NCI-H510A treated with DMSO at 0.1 percent for 48 hours (cell line): ENCODE measurements at places on chromosomes 1 and 21.
A peak's percentile ranks its signal among the peaks of the same experiment; 100 is the strongest.

DNA sequence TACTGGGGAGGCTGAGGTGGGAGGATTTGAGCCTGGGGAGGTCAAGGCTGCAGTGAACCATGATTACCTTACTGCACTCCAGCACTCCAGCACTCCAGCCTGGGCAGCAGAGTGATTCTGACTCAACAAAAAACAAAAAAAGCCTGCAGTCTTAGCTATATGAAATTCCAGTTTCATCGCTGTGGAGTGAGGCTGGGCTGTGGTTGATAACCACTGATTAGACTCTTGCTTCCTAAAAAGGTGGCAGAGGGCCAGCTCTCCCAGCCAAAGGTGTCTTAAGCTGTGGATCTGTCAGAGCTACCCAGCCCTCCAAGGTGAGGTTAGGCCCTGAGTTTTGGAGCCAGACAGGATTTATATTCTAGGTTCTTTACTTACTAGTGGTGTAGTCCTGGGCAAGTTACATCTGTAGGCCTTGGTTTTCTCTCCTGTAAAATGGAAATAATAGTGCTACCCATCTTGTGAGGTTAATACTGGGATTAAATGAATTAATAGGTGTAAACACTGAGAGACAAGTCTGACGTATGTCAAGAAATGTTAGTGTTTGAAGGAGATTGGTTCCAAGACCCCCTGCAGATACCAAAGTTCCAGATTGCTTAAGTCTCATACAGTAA is 35.9 kb downstream of the TMCC2 start:
- DNase-seq, result no peak

DNA sequence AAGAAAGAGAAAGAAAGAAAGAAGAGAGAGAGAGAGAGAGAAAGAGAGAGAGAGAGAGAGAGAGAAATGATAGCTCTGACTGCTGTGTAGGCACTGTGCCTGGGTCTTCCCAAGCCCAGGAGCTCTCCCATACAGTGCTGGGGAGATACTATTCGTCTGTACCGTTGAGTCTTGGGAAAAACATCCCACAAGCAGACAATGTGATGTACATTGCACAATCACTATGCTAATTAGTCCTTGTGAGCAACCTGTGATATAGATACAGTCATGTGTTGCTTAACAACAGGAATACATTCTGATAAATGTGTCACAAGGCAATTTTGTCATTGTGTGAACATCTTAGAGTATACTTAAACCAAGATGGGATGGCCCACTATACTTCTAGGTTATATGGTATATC is 381.0 kb downstream of the HHAT start:
- DNase-seq, result no peak

GRCh38 chr1:34870395-34870794 is 10.8 kb upstream of the SMIM12 start:
- DNase-seq, result no peak

DNA sequence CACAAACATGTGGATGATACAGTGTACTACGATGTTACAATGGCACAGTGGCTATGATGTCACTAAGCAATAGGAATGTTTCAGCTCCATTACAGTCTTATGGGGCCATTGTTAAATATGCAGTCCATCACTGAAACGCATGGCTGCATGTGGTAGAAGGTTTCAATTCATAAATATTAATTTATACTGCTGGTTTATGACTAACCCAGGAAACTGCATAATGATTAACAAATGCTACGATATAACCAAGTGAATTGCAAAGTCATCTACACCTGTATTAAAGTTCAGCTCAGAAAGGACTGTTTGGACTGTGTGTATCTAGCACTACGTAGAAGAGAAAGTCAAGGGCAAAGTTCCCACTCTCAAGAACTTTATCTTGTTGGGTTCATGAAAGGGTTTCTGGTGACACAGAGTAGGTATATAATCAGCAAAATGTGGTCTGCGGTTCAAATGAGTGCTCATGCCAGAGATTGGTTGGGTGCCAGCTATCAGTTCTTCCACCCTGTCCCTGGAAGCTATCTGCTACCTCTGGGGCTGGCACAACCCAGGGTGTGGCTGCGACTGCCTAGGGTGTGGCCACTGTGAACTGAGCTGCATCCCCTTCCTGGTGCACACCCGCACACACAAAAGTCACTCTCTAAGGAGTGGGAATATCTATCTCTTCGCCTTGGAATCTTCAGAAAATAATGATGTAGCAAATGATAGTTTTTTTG is 14.8 kb downstream of the MGST3 start:
- no peak for DNase-seq

- peak; percentile 94 for DNase-seq
These were observed 151.2 kb downstream of the PIGK start for GRCh38 chr1:77068013-77068412.

DNA sequence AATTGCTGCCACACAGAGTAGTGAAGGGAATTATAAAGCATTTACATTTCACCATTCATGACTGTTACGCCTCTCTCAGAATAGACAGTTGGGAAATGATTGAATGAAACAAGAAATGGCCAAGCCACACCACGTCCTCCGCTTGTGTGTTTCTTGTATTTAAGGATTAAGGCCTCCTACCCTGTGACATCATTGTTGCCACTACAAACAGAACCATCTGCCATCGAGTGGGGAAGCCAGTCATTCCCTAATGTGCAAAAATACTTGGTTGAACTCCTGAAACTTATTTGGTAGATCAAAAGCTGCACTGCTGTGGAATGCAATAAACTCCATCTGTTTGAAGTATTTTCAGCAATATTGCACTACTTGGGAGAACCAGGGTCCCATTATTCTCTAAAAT is 99.0 kb upstream of the C1orf105 start:
- DNase-seq, result no peak

GRCh38 chr21:42039911-42040351 is 29.8 kb upstream of the ZBTB21 start:
- DNase-seq, result peak; percentile 15

DNA sequence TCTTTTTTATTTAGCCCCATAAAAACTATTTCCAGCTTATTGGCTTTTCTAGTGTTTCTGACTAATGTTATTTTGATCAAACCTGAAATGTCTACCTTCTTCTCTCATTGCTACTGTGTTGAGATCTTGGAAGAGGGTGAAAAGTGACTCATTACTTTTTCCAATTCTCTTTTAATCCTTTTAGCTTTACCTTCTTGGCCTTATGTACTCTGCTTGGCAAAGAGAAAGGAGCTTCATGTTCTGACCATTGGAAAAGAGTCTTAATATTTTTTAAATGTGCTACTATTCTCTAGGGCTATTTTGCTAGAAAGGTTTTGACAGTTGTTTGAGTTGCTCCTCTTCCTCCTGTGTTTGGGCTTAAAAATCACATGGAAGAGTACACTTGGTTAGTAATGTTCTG is 97.8 kb upstream of the CHODL start:
- DNase-seq, result no peak

DNA sequence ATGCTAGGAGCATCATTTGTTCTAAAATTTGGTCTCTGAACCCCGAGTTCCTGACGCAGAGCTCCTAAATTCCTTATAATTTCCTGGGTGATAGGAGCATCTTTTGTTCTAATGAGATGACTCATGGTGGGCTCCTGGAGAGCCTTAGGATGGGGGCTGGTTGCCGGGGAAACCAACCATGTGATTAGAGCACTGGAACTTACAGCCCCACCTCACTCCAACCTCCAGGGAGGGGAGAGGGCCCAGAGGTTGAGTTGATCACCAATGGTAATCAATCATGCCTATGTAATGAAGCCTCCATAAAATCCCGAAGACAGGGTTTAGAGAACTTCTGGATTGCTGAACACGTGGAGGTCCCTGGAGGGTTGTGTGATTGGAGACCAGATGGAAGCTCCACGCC is 7.7 kb downstream of the SHISAL2A start:
- DNase-seq, result no peak

DNA sequence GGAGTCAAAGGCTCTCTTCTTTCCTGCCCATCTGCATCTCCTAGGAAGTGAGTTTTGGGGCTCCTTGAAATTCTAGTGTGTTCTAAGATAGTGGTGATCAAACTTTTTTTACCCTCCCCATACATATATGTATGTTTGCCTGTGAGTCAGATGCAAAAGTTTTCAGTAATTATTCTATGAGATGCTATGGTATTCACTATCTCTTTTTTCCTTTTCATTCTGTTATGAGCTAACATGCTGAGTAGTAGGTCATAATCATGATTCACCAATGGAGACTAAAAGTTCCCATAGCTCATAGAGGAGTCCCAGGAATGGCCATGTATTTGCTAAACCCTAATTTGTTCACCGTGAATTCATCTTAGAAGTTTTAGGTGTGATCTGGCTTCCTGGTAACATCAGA is 135.6 kb downstream of the GPR52 start:
- DNase-seq, result no peak

- no peak for DNase-seq
These were observed 881.5 kb downstream of the LTN1 start for GRCh38 chr21:28111151-28111619.

DNA sequence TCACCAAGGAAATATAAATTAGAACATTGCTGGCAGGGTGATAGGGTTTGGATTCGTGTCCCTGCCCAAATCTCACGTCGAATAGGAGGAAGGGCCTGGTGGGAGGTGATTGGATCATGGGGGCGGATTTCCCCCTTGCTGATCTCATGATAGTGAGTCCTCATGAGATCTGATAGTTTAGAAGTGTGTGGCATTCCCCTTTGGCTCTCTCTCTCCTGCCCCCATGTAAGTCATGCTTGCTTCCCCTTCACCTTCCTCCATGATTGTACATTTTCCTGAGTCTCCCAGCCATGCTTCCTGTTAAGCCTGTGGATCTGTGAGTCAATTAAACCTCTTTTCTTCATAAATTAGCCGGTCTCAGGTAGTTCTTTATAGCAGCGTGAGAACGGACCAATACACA is 60.6 kb downstream of the VPS26C start:
- no peak for DNase-seq

- DNase-seq, result peak; percentile 64
These were observed 27.4 kb downstream of the SYF2 start for GRCh38 chr1:25204797-25205480.

GRCh38 chr1:66434096-66434495 is 99.9 kb upstream of the SGIP1 start:
- no peak for DNase-seq

- no peak for DNase-seq
These were observed 72.3 kb downstream of the RGL1 start for GRCh38 chr1:183877053-183877720.

GRCh38 chr21:14900611-14901010 is 164.2 kb downstream of the NRIP1 start:
- no peak for DNase-seq

GRCh38 chr1:151047925-151048644 is 534 bp downstream of the C1orf56 start:
- DNase-seq, result peak; percentile 70

DNA sequence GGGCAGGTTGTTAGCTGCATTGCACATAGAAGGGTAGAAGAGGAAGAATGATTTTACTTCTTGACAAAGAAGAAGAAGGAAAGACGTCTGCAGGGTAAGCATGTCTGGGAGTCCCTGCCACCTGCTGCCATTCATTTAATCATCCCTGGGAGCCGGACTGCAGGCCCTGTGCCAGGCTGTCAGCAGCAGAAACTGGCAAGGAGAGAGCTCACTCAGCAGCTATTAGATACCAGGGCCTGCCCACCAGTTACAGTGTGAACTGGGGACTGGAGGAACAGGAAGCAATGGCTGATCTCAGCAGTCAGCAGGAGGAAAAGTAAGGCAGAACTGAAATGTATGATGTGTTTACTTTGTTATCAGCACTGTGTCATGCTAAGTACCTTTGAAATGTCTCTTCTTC is 75.7 kb upstream of the C1orf87 start:
- DNase-seq, result peak; percentile 10

- DNase-seq, result no peak
These were observed 25.7 kb downstream of the WARS2 start for GRCh38 chr1:119114786-119115185.
